ENCODE measurements at places on chromosomes 11 and 22.

DNA sequence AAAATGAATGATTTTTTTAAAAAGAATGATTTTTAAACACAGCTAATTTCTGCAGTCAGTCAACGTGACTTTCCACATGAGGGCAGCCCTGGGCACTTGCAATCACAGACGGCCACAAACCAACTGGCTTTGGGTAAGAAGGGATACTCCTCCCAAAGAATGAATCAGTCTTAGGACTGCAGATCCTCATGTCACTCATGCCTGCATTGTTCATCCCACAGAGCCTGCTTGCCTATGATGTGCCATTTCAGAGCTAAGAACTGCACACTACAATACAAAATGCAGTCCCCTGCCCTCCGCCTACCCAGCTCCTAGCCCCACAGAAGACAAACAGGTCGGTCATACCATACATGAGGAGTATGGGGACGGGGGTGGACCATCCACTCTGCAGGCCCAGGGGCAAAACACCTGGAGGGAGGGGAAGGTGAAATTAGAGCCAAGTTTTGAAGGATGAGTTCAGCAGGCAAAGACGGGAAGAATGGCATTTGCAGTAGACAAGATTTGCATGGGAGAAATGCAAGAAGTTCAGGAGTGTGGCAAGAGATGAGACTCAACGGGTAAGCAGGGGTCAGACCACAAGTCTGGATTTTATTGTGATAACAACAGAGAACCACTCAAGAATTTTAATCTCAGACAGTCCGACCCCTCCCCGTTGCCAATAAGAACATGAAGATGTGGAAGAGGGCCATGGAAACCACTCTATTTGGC is 24.7 kb downstream of the PACSIN2 start:
- DNase-seq: peak; percentile 53

- peak; percentile 12 for DNase-seq
Measured at GRCh38 chr11:130381317-130381716, 47.1 kb downstream of the ADAMTS8 start.

- peak; percentile 40 for DNase-seq
Measured at GRCh38 chr11:134393638-134394037, 18.4 kb downstream of the B3GAT1 start.

DNA sequence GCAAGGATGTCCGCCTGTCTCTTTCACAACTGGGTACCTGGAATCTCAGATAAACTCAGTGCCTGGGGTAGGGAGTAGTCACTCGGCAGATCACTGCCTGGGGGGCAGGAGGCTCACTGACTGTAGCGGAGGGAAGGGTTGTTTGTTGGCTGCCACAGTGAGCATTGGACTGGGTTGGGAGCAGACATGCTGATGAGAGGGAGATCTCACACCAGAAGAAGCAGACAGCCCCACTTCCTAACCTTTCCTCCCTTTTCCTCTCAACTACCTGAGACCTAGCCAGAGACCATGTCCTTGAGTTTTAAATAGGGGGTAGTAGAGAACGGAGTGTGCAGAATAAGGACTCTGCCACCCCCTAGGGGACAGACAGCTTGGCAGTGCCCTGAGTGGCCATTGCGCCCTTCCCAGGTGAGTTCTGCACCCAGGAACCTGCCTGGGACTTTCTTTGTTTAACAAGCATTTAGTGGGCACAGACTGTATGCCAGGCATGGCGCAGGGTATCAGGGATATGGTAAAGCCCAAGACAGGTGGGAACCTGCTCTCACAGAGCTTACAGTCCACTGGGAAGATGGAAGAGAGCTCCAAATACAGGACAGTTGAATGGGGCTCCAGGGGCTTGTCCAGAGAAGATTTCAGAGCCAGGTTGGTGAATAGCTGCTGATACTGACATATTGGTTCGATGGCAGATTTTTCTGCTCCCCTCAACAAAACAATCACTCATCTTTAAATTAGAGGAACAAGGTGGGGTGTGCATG is 115.7 kb upstream of the NNMT start:
- DNase-seq: peak; percentile 37

DNA sequence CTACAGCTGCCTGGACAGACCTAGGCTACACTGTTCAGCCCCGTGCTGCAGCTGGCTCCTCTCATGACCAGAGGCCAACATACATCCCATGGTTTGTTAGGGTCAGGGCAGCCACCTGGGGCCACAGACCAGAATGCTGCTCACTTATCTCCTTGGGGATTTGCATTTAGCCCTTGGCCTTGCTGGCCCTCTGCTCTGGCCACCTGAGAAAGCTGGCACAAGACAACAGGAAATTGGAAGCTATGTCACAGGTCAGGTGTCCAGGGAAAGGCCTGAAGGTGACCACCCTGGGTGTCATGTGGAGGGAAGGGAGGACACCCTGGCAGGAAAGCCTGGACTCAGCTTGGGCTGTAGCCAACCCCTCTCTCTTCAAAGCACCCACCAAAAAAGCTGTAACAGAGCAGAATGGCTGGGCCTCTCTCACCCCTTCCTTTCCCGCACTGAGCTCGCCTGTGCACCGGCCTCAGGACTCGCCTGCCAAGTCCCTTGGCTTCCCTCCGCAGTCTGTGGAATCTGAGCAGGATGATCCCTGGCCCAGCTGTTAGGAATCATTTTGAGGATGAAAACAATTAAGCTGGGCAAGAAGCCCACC is 86.3 kb downstream of the SNX19 start:
- DNase-seq: no peak

DNA sequence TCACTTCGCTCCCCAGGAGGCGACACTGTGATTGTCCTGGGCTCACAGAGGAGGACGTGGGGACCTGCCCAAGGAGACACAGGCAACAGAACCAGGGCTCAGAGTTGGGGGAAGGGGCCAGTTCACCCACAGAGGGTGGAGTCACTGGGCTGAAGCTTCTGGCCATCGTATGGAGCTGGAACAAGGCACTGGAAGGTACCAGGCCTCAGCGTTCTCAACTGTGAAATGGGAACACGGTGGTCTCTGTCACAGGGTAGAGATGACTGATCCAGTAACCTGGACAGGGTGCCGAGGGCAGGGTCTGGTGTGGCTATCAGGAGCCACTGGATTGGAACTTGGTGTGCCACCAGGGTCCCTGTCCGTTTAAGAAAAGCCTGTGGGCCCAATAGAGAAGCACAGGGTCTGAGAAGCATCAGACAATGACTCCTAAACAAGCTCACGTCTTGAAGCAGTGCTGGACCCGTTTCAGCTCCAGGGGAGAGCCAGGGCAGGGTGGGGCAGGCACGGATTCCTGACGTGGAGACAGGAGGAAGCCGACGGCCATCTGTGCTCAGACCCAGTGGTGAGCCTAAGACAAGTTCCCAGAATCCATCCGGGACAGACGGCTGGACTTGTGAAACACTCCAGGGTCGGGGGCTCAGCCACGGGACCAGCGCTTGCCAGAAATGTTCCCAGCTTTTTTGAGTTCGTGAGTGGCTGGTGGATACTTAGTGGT is 25.0 kb upstream of the KCNQ1OT1 start:
- no peak for DNase-seq

DNA sequence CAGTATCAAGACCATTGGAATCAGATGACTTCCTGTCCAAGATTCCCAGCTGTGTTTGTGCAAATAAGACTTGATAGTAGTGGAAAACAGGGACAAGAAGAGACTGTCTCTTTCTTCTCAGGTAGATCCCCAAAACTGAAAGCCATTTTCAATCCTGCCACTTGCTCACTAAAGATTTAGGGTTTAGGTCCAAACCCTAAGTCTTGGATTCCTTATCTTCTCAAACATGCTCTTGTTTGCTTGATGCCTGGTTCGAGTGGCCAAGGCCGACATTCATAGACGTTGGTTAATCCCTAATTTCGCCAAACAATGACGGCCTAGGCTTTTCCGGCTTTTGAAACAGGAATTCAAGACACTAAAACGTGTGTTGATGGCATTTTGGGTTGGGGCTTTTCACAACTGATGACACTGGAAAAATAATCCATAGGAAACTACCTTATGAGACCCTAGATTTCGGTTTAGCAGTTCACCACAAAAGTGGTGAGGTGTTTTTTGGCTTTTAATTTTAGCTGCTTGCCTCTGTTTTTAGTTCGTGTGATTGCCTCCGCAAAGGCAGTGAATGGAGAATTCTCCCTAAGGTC is 1.0 kb upstream of the GTPBP1 start:
- DNase-seq: no peak

- no peak for DNase-seq
Measured at GRCh38 chr11:22510741-22511140, 114.9 kb downstream of the FANCF start.

- DNase-seq: no peak
Measured at GRCh38 chr22:39151329-39151975, 1.0 kb downstream of the CBX7 start.

GRCh38 chr11:2178906-2179494 is 7.4 kb upstream of the TH start:
- no peak for DNase-seq

DNA sequence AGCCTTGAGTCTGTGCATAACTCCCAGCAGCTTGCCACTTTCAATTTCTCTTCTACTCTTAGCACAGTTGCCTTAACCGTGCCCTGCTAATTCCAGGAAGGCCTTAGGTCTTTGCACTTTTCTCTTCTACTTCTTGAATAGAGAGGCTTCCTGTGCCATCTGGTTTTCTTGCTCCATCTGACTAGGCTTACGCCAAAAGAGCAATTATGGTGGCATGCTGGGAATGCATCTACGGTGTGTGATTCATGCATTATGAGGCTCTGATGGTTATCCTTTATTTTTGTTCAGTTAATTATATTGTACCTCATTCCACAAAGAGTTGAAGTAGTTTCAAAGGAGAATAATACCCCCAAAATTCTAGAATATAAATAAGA is 29.4 kb downstream of the SIK2 start:
- DNase-seq: no peak

DNA sequence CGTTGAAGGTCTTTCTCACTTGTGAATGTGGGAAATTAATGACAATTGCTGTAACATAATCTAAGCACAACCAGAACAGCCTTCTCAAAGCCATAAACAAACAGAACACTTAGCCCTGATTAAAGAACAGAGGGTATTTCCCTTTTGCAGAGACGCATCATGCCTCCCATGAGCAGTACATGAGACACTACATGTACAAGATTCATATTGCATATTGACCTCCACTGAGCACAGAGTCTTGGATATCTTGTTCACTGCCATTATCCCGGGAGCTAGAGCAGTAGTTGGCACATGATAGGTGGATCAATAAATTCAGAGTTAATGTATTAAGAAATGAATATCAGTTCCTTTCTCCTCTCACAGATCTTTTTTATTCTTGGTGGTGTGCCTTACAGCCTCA is 1194.3 kb upstream of the TENM4 start:
- DNase-seq: no peak

GRCh38 chr11:71501071-71501985 is 25.7 kb upstream of the KRTAP5-7 start:
- no peak for DNase-seq

DNA sequence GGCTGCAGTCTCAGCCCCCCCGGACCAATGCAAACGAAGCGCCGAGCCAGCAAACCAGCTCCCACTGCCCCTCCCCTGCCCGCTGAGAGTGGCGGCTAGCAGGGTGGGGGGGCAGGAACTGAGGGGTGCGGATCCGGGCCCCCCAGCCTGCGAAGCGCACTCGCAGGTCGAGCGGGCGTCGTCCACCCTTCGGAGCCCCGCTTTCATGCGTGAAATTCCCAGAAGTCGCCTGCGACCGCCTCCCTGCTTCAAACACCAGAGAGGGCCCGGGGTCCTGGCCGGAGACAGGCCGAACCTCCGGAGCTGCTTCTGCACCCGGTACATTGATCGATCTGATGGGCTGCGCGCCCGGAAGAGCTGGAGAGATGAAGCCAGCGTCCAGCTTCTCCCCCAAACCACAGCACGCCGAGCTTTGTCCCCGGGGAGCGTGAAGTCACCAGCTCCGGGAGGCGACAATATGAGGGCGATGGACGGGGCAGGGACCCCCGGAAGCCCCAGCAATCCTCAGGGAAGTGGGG is 646 bp upstream of the PATZ1 start:
- DNase-seq: peak; percentile 79

GRCh38 chr11:76699451-76700091 is 29.0 kb upstream of the LRRC32 start:
- DNase-seq: peak; percentile 80

DNA sequence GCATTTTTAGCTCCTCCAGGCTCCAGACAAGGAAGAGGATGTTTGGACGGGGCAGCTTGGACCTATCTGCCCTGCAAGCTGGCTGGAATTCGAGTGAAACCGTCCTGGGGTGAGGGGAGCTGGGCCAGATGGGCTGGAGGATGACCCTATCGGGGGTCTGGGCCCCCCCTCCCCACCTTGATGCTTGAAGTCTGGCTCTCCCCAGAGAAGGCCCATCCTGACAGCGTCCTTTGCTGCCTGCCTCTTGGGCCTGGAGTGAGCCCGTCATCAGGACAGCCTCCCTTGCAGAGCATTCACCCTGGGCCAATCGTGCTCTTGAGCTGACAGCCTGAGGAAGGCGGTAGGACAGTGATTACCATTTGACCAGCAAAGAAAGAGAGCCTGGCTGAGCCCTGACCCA is 5.3 kb upstream of the PDGFB start:
- no peak for DNase-seq

- no peak for DNase-seq
Measured at GRCh38 chr11:72373163-72373562, 61.2 kb downstream of the CLPB start.

- no peak for DNase-seq
Measured at GRCh38 chr11:92803391-92803790, 166.1 kb upstream of the MTNR1B start.

DNA sequence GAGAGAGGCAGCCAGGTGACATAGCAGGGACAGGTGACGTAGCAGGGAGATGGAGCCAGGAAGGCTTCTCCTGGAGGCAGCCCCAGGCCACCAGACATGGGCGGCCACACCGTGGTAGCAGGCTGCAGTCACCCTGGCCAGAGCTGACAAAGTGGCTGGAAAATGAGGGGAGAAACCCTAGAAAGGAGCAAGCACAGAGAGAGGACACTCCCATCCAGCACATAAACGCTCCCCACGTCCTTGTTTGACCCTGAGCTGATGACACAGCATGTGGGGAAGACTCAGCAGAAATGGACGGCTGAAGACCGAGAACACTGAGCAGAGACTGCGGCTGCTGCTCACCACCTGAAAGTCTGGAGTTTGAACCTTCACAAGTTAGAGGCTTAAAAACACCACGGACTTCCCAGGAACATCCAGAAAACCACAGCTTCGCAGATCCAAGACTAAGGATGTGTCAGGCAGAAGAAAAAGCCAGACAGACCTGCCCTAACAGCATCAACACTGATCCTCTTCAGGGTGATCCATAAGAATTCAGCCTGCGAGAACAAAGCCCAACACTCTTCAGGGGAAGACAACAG is 28.7 kb downstream of the DRD4 start:
- peak; percentile 41 for DNase-seq

GRCh38 chr11:33333816-33334215 is 76.6 kb downstream of the HIPK3 start:
- DNase-seq: peak; percentile 36

GRCh38 chr11:26971961-26972360 is 22.0 kb upstream of the FIBIN start:
- DNase-seq: no peak
